Testis (tissue), 5 donors: ENCODE measurements at places on chromosomes 5 and 9. TPM values are rescaled to one million over a fixed set of nuclear protein-coding genes. Genes with fewer than 3 reads are reported as not detected.
A peak's percentile ranks its signal among the peaks of the same experiment; 100 is the strongest.

DNA sequence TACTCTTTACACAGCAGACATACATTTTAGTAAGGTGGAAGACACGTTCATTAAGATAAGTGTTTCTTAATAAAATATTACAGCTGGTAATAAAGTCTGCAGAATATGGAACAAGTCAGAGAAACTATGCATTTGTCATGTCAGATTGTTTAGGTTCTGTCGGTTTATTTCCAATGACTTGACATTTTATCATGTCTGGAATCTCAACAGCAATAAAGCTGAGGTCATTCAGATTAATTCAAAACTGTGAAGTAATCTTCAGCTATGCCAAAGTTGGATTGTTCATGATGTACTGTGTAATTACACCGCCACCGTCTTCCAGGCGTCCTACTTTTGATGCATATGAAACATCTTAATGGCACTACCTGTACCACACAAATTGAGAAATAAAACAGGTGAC lies 1032.6 kb downstream of the CDH12 start:
- DNase-seq = no peak

- peak; percentile 81 for DNase-seq
Observed at GRCh38 chr9:113737517-113738271, 138.4 kb upstream of the ZNF618 start.

FGF10 gene
- total RNA-seq = 4.4 TPM

- DNase-seq = no peak
Observed at GRCh38 chr5:116130471-116130870, 45.6 kb downstream of the COMMD10 start.

DNA sequence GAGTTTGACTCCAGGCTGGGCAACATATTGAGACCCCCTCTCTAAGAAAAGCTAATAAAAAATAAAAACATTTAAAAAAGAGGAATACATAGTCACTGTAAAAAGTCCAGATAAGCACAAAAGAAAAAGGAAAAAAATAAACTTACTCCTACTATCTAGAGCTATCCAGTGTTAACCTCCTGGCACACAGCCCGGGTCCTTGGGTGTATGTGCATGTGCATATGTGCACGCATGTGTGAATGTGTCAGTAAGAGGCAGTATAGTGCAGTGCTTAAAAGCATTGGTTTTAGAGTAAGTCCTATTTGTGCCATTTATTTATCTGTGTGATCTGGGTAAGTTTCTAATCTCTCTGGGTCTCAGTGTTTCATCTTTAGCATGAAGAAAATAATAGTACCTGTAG lies 26.7 kb downstream of the FAM219A start:
- DNase-seq = no peak

DNA sequence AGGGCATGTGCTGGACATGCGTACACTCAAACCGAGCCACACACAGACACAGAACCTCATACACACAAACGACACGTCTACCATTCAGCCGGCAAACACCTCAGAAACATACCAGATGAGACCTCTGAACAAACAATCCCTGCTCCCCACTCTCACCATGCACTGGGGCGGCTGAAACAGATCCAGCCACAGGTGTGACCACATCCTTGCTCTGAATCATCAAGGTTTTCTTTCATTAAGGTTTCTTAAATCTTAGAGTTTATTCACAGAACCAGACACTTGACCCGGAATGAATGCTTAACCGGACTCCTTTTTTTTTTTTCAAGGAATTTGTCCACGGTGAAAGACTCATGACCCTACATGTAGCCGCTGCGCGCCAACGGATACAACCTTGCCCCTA lies 26.2 kb downstream of the TERT start:
- DNase-seq = no peak

PCDHB12 gene
- total RNA-seq = 6.5 TPM
